ENCODE measurements at places on chromosomes 16 and 17. TPM values are rescaled to one million over a fixed set of nuclear protein-coding genes. Genes with fewer than 3 reads are reported as not detected.

The OR2C1 gene
- total RNA-seq = 0.11 TPM

The PRSS8 gene
- not detected for total RNA-seq

The ZDHHC1 gene
- 4.2 TPM for total RNA-seq

The RPA1 gene
- total RNA-seq = 26.8 TPM

The NUDT21 gene
- total RNA-seq = 82.9 TPM

The NPW gene
- 0.52 TPM for total RNA-seq

The EFNB3 gene
- 0.52 TPM for total RNA-seq

The MVD gene
- 38.9 TPM for total RNA-seq

The SEPTIN12 gene
- total RNA-seq = not detected

The AANAT gene
- total RNA-seq = 0.09 TPM

The TBX6 gene
- 0.26 TPM for total RNA-seq

The ZSCAN10 gene
- total RNA-seq = not detected

The EXOC3L1 gene
- total RNA-seq = 47.2 TPM

The TMC8 gene
- 0.17 TPM for total RNA-seq

The C17orf78 gene
- total RNA-seq = not detected

The RRAD gene
- total RNA-seq = 0.22 TPM

The MYH10 gene
- 337 TPM for total RNA-seq

The ZNF597 gene
- total RNA-seq = 2.9 TPM

The OSGIN1 gene
- 0.69 TPM for total RNA-seq

The PPM1E gene
- under 0.01 TPM for total RNA-seq

The KRT36 gene
- 0.22 TPM for total RNA-seq

The SYNRG gene
- 13.3 TPM for total RNA-seq

The ABCC6 gene
- 0.17 TPM for total RNA-seq

The CDH3 gene
- total RNA-seq = not detected

The MYO1D gene
- total RNA-seq = 36.5 TPM

The HES7 gene
- not detected for total RNA-seq

The RDM1 gene
- total RNA-seq = 0.22 TPM

The MYH1 gene
- total RNA-seq = not detected

The KRT23 gene
- 0.34 TPM for total RNA-seq

The DNAAF8 gene
- total RNA-seq = 0.33 TPM

The GSDMA gene
- not detected for total RNA-seq

The HOXB4 gene
- total RNA-seq = 1.4 TPM

The NT5C gene
- 67.3 TPM for total RNA-seq

The PPP1R27 gene
- total RNA-seq = not detected

The TMIGD1 gene
- total RNA-seq = not detected

The SPNS3 gene
- total RNA-seq = 0.11 TPM

The TNFSF13 gene
- total RNA-seq = 0.34 TPM

The CCL16 gene
- total RNA-seq = 0.11 TPM

The RSL1D1 gene
- 82.3 TPM for total RNA-seq

The HS3ST3B1 gene
- 0.43 TPM for total RNA-seq

The RAMP2 gene
- total RNA-seq = 15.6 TPM

The IGFBP4 gene
- 242 TPM for total RNA-seq

The ARL5C gene
- total RNA-seq = not detected

The PRSS36 gene
- 0.26 TPM for total RNA-seq
